ENCODE measurements at places on chromosomes 4 and X.
A peak's percentile ranks its signal among the peaks of the same experiment; 100 is the strongest.

DNA sequence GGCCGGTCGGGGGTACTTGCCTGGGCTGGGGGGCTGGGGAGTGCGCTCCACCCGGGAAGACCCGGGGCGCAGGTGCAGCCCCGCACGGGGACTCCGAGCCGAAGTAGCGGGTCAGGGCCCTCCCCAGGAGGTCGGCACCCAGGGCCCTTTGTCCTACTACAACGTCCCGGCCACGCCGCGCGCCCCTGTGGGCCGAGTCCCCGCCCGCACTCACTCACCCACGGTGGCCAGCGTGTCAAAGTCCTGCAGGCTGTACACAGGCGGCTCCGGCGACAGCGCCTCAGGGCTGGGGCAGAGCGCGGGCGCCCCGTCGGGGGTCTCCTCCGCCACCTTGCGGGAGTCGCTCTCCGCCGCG lies 602 bp downstream of the PRKX start:
- DNase-seq: no peak

- no peak for DNase-seq
These were observed 31.2 kb downstream of the ZNF827 start for GRCh38 chr4:145907390-145907789.

DNA sequence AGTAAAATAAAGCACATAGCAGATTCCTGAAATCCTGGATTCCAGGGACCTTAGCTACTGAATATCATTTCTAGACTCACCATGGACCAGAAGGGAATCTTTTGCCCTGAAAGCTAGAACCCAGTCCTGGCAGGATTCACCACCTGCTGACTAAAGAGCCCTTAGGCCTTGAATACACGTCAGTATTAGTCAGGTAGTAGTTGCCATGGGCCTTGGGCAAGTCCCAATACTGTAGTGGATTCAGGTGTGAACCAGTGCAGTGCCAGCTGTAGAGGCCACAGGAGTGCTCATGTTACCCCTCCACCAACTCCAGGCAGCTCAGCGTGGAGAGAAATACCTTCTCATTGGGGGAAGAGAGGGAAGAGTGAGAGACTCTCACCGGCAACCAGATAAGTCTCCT lies 64.1 kb upstream of the UBQLN2 start:
- DNase-seq: no peak

DNA sequence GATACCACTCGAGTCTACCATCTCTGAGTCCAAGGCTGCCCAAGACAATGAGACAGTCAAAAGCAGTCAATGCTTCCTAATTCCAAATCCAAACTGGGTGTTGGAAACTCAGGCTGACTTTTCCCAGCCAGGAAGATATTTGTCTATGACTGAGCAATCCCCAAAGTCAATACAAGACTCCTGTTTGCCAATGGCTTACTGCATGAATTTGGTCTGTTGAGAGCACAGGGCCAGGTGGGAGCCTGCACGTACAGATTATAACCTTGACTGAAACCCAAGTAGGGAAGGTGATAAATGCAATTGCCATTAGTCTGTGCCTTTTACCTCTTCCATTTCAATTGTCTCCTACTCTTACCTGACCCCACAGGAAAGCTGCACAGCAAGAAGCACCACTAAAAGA lies 72.6 kb upstream of the PPARGC1A start:
- DNase-seq: peak; percentile 7

DNA sequence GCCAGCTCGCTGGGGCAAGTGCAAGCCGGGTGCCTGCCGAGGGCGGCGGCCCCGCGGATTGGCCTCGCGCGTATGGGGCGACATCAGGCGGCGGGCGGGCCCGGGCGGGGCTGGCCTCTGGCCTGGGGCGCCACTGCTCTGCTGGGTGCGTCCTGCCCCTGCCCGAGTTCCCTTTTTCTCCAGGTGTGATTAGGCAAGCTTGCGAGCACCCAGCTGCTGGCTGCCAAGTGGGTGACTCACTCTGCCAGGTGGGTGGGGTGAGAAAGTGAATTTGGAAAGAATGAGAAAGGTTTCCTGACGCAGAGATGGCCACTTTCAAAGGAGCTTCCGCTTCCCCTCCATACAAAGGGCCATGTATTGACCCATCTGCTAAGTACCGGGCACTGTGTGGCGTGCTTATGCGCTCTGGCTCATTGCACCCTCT lies 32.5 kb downstream of the FGFBP1 start:
- peak; percentile 70 for DNase-seq

- peak; percentile 42 for DNase-seq
These were observed 83.8 kb downstream of the CCKAR start for GRCh38 chr4:26406346-26406975.

DNA sequence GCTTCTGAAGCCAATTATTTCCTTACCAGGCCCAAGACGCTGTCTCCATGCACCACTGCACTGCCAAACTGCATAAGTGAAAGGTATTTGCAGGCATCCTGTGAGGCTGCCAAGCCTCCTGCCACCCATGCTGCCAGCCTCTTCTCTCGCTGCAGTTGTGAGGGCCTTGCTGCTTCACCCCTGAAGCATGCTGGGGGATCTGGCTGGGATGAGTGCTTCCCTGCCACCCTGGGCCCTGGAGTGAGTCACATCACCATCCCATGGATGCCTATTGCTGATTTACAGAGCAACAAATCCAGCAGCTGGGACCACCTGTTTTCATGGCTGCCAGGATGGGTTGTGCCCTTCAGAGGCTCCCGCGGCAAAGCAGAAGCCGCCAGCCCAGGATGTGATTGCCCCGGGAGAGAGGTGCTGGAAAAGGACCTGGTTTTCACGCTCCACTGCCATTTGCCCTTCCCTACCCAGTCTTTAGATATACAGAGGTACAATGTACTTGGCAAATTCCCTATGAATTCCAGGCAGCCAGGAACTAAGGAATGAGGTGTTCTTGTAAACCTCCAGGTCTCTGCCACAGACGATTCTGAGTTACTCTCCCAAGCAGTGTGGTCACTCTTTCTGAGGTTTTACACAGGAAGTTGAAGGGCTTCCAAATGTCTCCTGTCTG lies 41.5 kb upstream of the PTCHD1 start:
- no peak for DNase-seq

GRCh38 chr4:60934566-60935295 lies 265.4 kb upstream of the ADGRL3 start:
- peak; percentile 36 for DNase-seq

- DNase-seq: no peak
These were observed 47.2 kb downstream of the GBA3 start for GRCh38 chr4:22739968-22740367.

GRCh38 chr4:118141240-118141639 lies 107.0 kb downstream of the NDST3 start:
- no peak for DNase-seq

DNA sequence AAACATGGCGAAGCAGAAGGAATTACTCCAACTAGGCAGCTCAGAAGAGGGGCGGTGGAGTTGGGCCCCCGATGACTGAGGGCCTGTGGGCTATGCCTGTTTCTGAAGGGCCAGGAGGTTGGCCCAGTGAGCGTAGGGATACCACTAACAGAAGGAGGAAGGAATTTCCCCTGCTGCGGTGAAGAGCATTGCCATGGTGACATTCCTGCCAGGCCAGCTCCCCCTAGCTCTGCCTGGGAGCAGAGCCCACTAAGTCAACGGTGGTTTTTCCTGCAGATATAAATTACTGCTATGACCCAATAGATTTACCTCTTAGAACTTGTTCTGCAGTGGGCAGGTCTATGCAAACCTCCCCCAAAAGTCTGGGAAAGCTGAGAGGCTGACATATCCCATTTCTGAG lies 28.9 kb upstream of the HMX1 start:
- peak; percentile 4 for DNase-seq

- no peak for DNase-seq
These were observed 48.9 kb upstream of the PPP2R3B start for GRCh38 chrX:435536-436122.

DNA sequence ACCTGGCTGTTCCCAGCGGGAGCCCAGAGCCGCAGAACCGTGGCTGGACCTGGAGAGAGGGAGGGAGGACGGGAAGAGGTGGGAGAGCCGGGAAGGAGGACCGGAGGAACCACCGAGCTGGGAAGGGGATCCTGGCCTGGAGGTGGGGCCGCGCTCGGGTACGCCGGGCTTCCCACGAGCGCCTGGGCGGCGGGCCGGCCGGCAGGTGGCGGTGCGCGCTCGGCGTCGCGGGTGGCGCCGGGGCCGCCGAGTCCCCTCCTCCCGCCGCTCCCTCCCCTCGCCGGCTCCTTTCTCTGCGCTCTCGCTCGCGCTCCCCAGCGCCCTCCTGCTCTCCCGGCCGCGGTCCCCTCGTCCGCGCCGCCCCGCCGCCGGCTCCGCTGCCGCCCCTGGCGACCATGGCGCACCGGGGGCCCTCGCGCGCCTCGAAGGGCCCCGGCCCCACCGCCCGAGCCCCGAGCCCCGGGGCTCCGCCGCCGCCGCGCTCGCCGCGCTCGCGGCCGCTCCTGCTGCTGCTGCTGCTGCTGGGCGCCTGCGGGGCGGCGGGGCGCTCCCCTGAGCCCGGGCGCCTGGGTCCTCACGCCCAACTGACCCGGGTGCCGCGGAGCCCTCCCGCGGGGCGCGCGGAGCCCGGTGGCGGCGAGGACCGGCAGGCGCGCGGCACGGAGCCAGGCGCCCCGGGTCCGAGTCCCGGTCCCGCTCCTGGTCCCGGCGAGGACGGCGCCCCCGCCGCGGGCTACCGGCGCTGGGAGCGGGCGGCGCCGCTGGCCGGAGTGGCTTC lies at the start of gene SORCS2:
SORCS2 (plus strand) TSS at position 287 of the 778 bp plus-strand sequence.
- DNase-seq: peak; percentile 74

DNA sequence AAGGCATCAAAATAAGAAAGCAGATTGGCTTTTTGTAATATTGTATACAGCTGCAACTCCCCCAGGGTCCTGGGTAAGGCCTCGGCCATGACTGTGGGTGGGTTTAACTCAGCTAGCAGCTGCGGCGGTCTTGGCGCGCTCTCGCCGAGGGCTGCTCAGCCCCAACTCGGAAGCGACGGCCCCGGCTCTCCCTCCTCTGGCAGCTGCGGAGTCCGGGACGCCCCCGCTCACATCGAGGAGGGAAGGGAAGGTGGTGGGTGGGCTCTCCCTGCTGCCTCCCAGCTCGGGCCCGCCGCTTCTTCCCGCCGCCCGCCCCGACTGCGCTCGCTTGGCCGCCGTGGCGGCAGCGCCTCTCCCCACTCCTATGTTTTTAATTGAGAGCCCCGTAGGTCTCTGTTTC lies 51.2 kb downstream of the GPR50 start:
- no peak for DNase-seq

DNA sequence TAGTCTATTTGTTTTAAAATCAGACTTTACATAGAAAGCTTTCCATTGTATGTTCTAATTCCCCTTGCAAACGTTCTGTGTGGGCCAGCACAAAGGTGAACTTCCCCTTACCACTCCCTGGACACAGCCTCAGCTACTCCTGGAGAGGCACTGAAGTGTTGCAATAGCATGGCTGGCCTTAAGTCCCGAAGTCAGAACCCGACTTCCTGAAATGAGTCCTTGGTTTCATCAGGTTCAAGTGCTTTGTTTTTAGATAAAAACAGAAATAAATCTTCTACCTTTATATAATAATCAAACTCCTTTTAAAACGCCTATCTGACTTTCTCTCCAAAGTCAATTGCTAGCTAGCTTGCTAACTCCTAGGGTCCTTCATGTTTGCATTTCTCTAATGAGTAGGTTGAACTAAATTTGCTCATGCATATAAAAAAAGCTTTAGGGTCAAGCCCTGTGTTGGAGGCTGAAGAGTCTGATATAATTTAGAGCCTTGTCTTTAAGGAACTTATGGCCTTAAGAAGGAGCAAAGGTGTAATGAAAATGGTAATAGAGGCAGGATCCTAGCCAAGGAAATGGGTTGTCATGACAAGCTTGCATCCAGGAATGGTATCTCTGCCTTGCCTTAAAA lies 9.0 kb downstream of the BMP3 start:
- peak; percentile 52 for DNase-seq

DNA sequence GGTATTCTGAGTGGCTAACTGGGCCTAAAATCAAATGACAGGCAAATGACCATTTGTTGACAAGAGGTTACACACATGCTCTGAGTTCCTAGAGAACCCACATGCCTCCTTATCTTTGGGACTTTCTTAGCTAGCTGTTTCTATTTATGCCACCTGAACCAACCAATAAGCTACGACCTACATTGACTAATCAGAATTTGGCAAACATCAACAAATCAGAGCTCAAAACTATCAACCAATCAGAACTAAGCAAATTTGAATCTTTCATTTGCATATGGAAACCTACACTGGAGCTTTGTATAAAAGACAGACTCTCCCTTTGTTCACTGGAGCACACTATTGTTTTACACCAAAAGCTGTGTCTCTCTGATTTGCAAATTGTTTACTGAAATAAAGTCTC lies 192.0 kb downstream of the CXXC4 start:
- DNase-seq: no peak

DNA sequence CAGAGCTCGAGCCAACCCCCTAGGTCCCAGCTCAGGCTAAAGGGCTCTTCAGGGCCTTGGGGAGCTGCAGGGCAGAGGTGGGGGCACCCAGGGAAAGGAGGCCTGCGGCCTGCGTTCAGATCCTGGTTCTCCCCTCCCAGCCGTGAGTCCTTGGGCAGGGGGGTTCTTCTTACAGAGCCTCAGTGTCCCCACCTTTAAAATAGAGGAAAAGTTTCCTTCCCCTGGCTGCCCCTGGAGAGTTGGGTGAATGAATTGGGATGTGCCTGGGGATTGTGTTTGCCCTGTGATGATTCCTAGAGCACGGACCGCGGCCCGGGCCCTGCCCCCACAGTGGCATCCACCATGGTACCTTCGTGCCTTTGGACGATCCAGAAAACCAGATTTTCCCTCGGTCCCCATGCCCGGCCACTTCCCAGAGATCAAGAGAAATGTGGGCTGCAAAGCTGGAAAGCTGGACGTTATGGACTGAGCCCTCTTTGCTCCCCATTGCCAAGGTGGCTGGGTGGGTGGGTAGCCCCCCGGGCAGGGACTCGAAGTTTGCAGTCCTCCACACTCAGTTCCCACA lies 11.4 kb downstream of the HTRA3 start:
- DNase-seq: no peak

DNA sequence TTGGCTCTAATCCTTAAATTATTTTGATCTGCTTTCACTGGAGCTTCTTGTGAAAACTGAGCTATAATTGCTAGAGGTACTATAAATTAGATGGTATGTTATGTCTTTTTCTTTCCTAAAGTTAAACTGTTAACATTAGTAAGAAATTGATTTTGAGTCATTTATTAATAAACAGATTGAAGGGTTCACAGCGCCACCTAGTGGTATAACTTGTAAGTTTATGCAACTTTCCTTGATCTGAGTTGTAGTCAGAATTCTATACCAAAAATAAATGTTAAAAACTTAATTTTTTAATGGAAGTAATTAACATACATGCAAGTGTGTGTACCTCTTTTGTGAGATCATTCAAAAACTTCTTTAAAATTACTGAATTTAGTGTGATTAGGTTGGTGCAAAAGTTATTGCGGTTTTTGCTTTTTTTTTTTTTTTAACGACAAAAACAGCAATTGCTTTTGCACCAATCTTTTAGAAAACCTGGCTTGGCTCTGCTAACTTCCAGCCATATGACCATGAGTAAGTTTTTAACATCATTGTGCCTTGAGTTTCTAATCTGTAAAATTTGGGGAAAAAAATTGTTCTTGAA lies 151.5 kb downstream of the CENPC start:
- DNase-seq: peak; percentile 48

- no peak for DNase-seq
These were observed 233.4 kb upstream of the HAND2 start for GRCh38 chr4:173763389-173763788.

- no peak for DNase-seq
These were observed 7.9 kb upstream of the NOCT start for GRCh38 chr4:139007640-139008039.

GRCh38 chrX:45070116-45071007 lies 130.3 kb downstream of the DIPK2B start:
- peak; percentile 37 for DNase-seq

Measured in NCI-H69 (cell line).